ENCODE measurements at places on chromosomes 7 and 10. TPM values are rescaled to one million over a fixed set of nuclear protein-coding genes. Genes with fewer than 3 reads are reported as not detected.

DNA sequence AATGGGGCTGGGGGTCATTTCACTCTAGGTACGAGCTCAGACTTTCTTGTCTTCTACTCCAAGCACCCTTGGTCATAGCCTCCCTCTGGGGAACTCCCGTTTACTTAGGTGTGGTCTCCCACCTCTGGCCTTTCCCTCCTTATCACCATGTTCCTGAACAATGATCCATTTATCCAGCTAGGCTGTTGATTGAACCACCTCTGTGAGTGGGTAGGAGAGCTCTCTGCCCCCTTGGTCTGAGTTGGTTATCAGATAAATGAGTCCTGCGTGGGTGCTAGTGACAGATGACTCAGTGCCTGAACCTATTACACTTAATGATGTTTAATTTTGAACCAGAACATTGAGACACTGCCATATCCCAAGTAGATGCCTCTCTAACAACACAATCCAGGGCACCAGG lies 9.4 kb downstream of the BLNK start:
- H3K36me3 ChIP-seq: no peaks in the 10 kb centered on the region
- H3K27me3 ChIP-seq: no peaks in the 10 kb centered on the region
- peaks cover 53% of the 10 kb centered on the region for H3K4me1 ChIP-seq
- no peak overlapping the region for H3K4me3 ChIP-seq

GRCh38 chr10:72174297-72174662 lies 41.5 kb upstream of the ANAPC16 start:
- no peak overlapping the region for H3K27ac ChIP-seq
- no peaks in the 10 kb centered on the region for H3K36me3 ChIP-seq
- DNase-seq: no peak
- no peak overlapping the region for H3K4me3 ChIP-seq
- no peaks in the 10 kb centered on the region for H3K4me1 ChIP-seq

DNA sequence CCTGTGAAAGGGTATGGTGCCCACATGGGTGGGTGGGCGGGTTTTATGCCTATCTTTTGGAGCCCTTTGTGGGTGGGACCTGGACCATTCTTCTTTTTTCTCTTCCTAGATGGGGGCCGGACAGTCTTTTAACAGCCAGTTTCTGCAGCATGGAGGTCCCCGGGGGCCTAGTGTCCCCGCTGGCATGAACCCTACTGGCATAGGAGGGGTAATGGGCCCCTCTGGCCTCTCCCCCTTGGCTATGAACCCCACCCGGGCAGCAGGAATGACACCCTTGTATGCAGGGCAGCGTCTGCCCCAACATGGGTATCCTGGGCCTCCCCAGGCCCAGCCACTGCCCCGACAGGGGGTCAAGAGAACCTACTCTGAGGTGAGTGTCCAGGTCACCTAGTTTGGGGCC lies 9.1 kb downstream of the ZMIZ2 start:
- H3K27ac ChIP-seq: no peak overlapping the region
- H3K4me1 ChIP-seq: no peaks in the 10 kb centered on the region
- no peaks in the 10 kb centered on the region for H3K36me3 ChIP-seq
- no peak overlapping the region for H3K4me3 ChIP-seq

Gene STOX1
- not detected for total RNA-seq

- H3K4me1 ChIP-seq: no peaks in the 10 kb centered on the region
- no peaks in the 10 kb centered on the region for H3K36me3 ChIP-seq
- no peak for DNase-seq
- H3K4me3 ChIP-seq: no peak overlapping the region
- no peak overlapping the region for H3K27ac ChIP-seq
Observed at GRCh38 chr10:132163278-132163765, 23.4 kb upstream of the DPYSL4 start.

GRCh38 chr10:86393862-86394455 lies 27.4 kb upstream of the GRID1 start:
- no peak for DNase-seq
- H3K36me3 ChIP-seq: no peaks in the 10 kb centered on the region
- no peak overlapping the region for H3K4me3 ChIP-seq

DNA sequence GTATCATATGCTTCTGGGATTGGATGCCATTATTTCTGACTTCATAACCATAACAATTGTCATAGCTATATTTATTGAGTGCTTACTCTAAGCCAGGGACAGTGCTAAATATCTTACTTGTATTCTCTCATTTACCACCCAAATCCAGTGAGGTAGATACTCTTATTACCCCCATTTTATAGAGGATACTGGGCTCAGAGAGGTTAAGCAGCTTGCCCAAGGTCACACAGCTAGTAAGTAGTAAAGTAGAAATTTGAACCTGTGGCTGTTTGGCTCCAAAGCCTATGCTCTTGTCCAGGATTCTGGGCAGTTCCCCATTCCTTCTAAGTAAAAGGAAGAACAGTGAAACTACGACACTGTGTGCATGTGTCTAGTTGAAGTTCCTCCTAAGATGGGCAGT lies 56.5 kb downstream of the COL13A1 start:
- no peak for DNase-seq
- no peaks in the 10 kb centered on the region for H3K27me3 ChIP-seq
- no peak overlapping the region for H3K27ac ChIP-seq
- no peaks in the 10 kb centered on the region for H3K36me3 ChIP-seq

DNA sequence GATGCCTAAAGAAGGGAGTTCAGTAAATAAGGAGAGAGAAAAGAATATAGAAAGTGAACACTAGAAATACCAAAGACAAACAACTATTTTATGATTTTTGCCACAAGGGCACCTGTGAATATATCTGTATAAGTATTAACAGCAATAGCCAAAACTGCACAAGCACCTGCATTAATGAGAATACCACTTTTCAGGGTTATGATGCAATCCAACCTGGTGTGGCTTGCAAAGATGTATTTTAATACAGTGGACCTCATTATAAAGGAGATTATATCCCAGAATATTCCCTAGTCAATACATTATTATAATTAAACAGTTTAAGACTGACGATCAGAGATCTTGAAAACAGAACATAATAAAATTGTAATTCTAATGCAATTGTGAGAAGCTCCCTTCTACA lies 4.0 kb downstream of the BRAF start:
- peaks cover 37% of the 10 kb centered on the region for H3K4me1 ChIP-seq
- H3K27me3 ChIP-seq: no peaks in the 10 kb centered on the region
- H3K36me3 ChIP-seq: no peaks in the 10 kb centered on the region

DNA sequence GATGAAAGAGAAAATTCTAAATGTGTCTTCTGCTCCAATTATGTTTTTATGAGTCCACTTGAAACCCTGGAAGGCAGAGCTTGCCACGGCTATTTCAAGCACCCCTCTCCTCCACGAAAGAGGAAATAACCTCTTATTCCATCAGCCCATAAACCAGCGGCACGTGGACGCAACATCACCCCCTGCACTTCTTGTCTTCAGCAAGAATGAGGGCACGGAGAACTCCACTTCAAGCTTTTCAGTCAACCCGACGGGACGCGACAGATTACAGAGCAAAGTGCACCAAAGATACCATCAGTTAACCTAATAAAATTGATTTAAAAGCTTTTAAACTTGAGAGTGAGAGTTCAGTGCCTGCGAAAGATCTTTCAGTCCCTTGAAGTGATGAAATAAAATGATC lies 406.3 kb downstream of the GALNT17 start:
- H3K27ac ChIP-seq: no peak overlapping the region
- no peak for DNase-seq
- H3K27me3 ChIP-seq: no peaks in the 10 kb centered on the region
- H3K4me3 ChIP-seq: no peak overlapping the region
- H3K36me3 ChIP-seq: no peaks in the 10 kb centered on the region
- no peaks in the 10 kb centered on the region for H3K4me1 ChIP-seq

GRCh38 chr10:63467841-63468240 lies 2.1 kb upstream of the JMJD1C start:
- no peaks in the 10 kb centered on the region for H3K27me3 ChIP-seq
- H3K27ac ChIP-seq: no peak overlapping the region
- no peaks in the 10 kb centered on the region for H3K36me3 ChIP-seq
- H3K4me1 ChIP-seq: no peaks in the 10 kb centered on the region
- no peak overlapping the region for H3K4me3 ChIP-seq
- DNase-seq: no peak

GRCh38 chr7:151246102-151246850 lies 2.2 kb downstream of the SMARCD3 start:
- no peaks in the 10 kb centered on the region for H3K36me3 ChIP-seq
- no peak overlapping the region for H3K4me3 ChIP-seq

DNA sequence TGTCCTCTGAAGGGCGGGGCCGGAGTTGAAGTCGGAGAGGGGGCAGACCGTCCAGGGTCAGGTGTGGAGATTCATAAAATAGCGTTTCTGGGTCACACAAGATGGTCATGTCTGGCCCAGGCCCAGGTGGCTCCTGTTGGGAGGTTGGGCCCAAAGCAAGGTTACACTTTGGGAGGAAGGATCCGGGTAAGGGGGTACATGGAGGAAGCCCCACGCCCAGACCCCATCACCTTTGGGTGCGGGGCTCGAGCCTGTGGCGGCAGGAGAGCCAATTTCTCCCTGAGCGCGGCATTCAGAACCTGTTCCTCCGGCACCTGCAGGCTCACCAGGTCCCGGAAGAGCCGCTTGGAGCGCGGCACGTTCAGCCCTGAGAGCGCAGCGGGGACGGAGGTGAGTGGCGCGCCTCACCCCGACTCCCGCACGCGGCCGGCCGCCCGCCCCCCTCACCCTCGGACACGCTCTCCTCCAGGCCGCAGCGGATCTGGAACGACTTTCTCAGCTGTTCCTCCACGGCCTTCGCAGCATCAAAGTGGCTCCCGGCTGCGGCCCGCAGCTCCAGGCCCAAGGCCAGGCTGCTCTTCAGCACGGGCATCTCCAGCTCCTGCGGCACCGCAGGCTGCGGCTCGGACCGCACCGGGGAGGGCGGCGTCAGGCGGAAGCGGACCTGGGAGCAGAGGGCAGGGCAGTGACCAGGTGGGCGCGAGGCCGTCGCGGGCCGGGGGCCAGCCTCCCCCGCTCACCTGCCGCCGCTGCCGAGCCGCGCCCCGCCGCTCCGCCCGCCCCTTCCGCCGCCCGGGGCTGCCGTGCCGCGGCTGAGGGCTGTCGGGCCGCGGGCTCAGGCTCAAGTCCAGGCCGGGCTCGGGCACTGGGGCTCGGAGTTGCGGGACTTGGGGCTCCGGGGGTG lies 644 bp downstream of the PPP1R35 start:
- peak overlapping the region; percentile 99 for H3K27ac ChIP-seq
- peaks cover 5% of the 10 kb centered on the region for H3K36me3 ChIP-seq
- peak; percentile 67 for DNase-seq
- H3K4me3 ChIP-seq: peak overlapping the region; percentile 92
- H3K4me1 ChIP-seq: peaks cover 7% of the 10 kb centered on the region

GRCh38 chr10:60031183-60031582 lies 124.8 kb upstream of the CCDC6 start:
- no peaks in the 10 kb centered on the region for H3K27me3 ChIP-seq
- no peak overlapping the region for H3K4me3 ChIP-seq
- H3K27ac ChIP-seq: no peak overlapping the region
- no peaks in the 10 kb centered on the region for H3K4me1 ChIP-seq

DNA sequence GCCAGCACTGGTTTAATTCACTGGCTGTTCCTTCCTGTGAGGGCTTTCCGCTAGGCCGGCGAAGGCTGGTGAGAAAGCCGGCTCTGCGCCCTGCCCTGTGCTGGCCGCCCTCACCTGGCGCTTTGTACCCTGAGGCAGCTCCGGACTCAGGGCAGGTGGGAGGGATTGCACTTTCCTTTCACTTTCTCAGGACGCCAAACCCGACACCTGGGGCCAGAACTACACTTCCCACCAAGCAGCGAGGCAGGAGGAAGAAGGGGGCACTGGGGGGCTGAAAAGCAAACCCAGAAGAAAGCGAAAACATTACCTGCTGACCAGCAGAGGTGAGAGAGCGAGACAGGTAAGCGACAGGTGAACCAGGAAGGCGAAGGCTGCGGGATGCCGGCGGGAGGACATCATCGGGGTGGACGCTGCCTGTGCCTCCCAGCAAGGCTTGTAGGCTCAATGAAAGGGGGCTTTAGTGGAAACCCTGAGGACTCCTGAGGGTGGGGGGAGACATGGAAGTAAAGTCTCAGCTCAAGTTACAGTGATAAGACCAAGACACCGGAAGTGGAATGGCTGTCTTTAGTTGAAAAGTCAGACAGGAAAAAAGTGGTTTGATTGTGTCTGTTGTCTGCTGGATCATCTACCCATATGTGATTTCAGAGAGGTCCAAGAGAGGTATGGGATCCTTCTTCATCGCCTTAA lies at the start of gene RAB19:
RAB19 (plus strand) TSS at position 181 of the 687 bp plus-strand sequence. CDS start 3,589 bp downstream, outside the sequence.
- H3K4me3 ChIP-seq: peak within 1 kb of the TSS; percentile 46
- no peak within 1 kb of the TSS for H3K27ac ChIP-seq
- H3K36me3 ChIP-seq: no peaks in the 10 kb centered on the region
- peak; percentile 66 for DNase-seq
- no peaks in the 10 kb centered on the region for H3K4me1 ChIP-seq

Gene MMD2
- total RNA-seq: not detected

DNA sequence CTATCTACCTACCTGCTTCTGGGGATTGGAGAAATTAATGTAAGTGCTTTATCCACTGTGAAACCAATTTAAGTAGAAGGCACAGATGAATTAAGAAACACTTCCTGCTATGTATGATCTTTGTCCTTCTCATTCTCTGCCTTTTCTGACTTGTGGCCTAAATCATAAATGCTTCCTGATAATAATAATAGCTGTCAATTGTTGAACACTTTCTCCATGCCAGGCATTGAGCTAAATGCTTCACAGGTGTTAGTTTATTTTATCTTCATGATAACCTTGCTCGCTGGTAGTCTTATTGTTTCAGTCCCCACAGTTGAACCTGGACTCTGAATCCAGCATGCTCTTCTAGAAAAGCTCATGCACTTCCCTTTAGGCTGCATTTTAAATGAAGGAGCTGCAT lies 75.4 kb downstream of the CHN2 start:
- no peaks in the 10 kb centered on the region for H3K27me3 ChIP-seq
- peaks cover 59% of the 10 kb centered on the region for H3K4me1 ChIP-seq
- no peak for DNase-seq
- no peak overlapping the region for H3K4me3 ChIP-seq
- H3K36me3 ChIP-seq: no peaks in the 10 kb centered on the region
- H3K27ac ChIP-seq: no peak overlapping the region

Gene FEZF1
- not detected for total RNA-seq

DNA sequence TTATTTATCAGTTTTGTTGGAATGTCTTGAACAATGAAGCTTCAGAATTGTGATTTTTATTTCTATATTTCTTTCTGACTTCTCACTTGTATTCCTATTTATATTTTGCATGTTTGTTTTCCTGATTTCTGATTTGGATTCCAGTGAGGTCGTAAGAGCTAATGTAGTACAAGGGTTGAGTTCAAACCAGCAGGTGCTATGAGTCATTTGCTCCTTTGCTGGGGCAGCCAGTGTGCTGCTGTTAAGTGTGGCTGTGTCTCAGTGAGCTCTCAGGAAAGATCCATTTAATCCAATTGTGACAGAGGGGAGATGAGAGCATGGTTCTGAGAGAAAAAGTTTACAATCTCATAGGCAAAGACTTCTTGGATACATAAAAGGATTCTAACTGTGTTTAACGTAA lies 48.6 kb downstream of the MCU start:
- H3K4me1 ChIP-seq: no peaks in the 10 kb centered on the region
- no peak overlapping the region for H3K4me3 ChIP-seq
- no peak for DNase-seq
- H3K27ac ChIP-seq: no peak overlapping the region
- no peaks in the 10 kb centered on the region for H3K27me3 ChIP-seq

- peak overlapping the region; percentile 52 for H3K27ac ChIP-seq
- H3K27me3 ChIP-seq: no peaks in the 10 kb centered on the region
- no peaks in the 10 kb centered on the region for H3K36me3 ChIP-seq
- H3K4me1 ChIP-seq: peaks cover 36% of the 10 kb centered on the region
- no peak overlapping the region for H3K4me3 ChIP-seq
- peak; percentile 94 for DNase-seq
Observed at GRCh38 chr10:124736491-124737136, 7.6 kb downstream of the FAM53B start.

Gene OR2A5
- not detected for total RNA-seq
